ENCODE measurements at places on chromosomes 2 and 18.

DNA sequence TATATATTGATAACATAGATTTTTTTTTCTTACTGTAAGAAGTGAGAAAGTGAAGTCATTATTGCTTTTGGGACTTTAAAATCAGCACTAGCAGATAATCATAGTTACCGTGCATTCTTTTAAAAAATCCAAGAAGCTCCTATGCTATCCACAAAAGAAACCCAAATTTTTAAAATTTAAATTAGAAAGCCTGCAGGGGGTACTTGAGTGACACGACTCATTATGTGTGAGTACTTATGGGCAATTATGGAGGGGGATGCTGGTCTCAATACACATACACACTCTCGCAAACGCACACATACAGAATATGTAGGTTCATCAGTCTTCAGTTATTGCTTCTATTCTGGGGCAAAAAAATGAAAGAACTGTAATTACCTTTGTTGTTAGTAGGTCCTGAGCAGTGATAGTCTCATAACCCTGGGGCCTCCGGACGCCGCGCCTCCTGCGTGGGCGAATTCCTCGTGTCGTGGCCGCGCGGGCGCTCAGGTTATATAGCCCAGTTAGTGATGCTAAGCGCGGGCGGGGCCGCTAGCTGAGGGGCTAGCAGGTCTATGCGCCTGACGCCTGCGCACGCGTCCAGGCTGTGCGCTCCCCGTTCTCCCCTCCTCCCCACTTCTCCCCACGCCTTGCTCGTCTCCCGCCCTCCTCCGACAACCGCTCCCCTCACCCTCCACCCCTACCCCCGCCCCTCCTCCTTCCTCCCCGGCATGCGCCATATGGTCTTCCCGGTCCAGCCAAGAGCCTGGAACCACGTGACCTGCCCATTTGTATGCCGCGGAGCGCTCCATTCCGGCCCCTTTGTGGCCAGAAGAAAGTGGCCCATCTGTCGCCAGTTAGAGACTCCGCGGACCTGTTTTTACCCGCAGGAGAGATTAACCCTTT lies at the start of gene NEUROD1:
TSS of gene NEUROD1 (minus strand) at position 463 of the 882 bp plus-strand sequence. CDS start 1,657 bp downstream, outside the sequence.
- no peak for DNase-seq

DNA sequence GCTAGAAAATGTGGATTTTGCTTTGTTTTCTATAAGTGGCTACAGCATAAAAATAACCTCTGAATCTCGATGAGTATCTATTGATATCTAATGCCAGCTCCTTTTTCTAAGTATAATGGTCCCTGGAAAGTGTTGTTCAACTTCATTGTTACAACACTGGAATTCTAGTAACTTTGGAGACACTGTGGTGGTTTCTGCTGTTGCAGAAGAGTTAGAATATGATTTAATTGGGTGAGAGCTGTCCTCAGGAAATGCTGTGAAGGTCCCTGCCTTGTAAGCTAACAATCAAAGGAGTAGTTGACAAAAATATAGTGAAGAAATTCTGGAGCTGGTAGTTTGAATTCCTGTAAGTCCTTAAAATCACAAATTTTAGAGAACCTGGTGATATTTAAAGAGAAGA lies 62.1 kb downstream of the C18orf63 start:
- no peak for DNase-seq

- no peak for DNase-seq
These were observed 8.4 kb upstream of the TRABD2A start for GRCh38 chr2:84889332-84889731.

DNA sequence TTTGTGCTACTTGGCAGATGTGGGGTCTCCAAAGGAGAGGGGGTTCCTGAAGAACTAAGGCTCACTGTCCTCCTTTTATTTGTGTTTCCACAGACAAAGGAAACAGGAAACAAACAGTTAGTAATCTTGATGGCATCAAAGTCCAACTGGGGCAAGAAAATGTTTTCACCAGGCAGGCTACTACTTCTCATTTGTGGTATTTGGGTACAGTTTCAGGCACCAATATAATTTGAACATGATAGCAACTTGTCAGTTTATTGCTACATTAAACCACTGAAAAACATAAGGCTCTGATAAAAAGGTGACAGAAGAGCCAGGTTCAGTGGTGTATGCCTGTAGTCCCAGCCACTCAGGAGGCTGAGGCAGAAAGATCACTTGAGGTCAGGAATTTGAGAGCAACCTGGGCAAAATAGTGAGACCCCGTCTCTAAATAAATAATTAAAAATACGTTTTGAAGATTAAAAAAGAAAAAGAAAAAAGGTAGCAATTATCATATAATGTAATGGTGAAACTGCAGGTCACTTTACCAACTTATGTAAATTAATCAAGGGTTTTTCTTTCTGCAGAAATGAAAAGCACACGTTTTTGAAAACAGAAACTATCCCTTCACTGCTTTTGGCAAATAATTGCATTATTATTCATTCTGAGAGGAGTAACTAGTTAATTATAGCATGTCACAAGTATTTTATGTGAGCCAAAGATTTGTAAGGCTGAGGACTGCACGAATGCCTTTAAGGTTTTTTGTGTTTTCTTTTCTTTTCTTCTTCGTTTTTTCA lies 157.5 kb upstream of the CAVIN2 start:
- DNase-seq: peak; percentile 16

DNA sequence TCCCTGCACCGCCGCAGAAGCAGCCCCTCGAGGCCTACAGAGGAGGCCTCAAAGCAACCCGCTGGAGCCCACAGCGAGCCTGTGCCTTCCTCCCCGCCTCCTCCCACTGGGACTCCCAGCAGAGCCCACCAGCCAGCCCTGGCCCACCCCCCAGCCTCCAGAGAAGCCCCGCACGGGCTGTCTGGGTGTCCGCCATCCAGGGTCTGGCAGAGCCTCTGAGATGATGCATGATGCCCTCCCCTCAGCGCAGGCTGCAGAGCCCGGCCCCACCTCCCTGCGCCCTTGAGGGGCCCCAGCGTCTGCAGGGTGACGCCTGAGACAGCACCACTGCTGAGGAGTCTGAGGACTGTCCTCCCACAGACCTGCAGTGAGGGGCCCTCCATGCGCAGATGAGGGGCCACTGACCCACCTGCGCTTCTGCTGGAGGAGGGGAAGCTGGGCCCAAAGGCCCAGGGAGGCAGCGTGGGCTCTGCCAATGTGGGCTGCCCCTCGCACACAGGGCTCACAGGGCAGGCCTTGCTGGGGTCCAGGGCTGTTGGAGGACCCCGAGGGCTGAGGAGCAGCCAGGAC lies 31.2 kb downstream of the GPC1 start:
- no peak for DNase-seq

- DNase-seq: peak; percentile 5
These were observed 96.9 kb upstream of the MGAT4A start for GRCh38 chr2:98827625-98828368.

- DNase-seq: no peak
These were observed 2.3 kb downstream of the ZC3H6 start for GRCh38 chr2:112277596-112278220.
